ENCODE measurements at places on chromosomes 5 and 9. TPM values are rescaled to one million over a fixed set of nuclear protein-coding genes. Genes with fewer than 3 reads are reported as not detected.

The RPL37 gene
- polyA plus RNA-seq = 1,634 TPM

The PCDHGA4 gene
- polyA plus RNA-seq = 2.6 TPM

DNA sequence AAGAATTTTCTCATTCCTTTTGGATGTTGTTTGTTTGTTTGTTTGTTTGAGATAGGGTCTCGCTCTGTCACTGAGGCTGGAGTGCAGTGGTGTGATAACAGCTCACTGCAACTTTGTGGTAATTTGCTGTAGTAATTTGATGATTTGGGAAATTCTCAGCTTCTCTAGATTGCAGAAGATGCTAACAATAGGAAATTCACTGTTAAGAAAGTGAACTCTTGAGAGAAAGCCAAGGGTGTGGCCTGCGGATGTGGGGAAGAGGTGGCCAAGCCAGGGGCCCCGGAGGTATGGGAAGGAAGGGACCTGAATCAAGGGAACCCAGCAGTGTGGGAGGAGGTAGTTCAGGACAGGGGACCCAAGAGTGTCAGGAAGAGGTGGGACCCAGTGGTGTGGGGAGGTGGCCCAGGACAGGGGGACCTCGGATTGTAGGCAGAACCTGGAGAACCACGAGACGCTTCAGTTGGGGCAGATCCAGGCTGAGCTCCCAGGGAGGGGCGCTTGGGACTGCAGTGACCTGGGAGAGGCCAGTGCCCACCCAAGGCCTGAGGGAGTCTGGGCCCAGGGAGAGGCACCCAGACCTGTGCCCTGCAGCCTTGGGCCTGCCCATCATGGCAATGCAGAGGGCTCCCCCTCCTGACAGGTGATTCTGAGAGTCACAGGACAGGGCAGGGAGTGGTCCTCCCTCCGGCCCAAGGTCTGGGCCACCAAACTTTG is 5.6 kb upstream of the LCN2 start:
- no peak for DNase-seq

DNA sequence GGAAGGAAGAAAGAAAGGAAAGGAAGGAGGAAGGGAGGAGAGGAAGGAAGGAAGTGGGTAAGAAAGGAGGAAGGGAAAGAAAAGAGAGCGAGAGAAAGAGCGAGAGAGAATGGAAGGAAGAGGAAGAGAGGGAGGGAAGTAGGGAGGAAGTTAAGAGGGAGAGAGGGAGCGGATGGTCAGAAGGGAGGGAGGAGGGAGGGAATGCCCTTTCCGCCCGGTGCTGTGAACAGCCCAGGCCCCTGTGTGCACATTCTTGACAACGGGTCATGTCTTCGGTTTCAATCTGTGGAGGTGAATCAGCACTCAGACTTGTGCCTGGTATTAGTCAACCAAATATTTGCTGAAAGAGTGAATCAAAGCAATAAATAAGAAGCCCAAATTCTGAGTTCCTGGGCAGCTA is 39.2 kb downstream of the PRUNE2 start:
- DNase-seq = no peak

GRCh38 chr5:11797132-11797531 is 107.1 kb downstream of the CTNND2 start:
- DNase-seq = no peak

DNA sequence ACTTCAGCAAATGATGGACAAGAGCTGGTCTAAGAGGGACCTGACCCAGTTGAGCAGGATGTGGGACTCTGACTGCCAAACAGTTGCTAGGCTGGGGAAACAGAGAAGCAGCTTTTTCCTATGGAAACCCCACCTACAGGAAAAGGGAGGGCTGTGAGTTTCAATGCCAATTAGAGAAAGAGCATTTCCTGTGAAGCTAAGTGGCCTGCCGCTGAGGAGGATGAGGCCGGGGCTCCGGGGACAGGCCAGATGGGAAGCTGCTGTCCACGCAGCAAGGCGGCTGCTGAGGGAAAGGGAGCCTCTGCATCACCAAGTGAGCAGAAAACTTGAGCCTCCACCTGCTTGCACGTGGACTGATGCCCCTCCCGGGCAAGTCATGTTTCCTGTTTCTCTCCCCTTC is at the start of gene PCDH12:
Gene PCDH12, minus strand, starts transcription at position 90 of the 400 bp plus-strand sequence. CDS start 351 bp downstream, outside the sequence.
- peak; percentile 63 for DNase-seq
